Urinary bladder (tissue), 4 donors: ENCODE measurements at places on chromosomes 2 and 18.
A peak's percentile ranks its signal among the peaks of the same experiment; 100 is the strongest.

- no peak for DNase-seq
Observed at GRCh38 chr2:38097988-38098385, 22.0 kb upstream of the CYP1B1 start.

DNA sequence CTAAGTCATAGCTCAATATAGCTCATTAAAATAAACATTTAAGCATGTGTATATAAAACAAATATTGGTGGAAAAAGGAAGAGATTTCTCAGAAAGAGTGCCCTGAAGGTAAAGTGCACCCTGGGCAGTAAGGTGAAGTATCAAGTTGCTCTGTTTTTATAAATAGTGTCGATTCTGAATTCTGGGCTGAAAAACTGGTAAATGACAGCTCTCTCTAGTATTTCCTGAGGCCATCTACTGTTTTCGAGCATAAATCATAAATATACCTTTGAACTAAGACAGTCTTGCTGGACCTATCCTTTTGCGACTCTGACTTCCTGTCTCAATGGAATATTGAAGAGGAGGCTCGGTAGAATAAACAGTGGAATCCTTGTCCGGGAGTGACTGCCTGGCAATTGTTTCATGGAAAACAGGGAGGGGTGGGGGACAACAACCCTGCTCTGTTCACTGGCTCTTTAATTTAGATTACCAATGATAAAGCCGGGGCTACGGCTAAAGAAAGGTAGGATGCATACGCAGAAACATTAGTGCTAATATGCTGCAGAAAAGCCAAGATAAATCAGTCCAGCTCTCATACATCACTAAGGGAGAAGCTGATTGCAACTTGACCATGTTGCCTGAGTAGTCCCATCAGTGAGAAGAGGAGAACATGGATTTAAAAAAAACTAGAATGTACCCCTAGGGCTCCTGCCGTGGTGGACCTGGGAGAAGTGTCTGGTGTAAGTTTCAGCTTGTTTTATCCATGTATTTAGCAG is 124.1 kb downstream of the RAPGEF4 start:
- DNase-seq, result no peak

GRCh38 chr18:56382541-56382940 is 255.9 kb downstream of the TXNL1 start:
- DNase-seq, result no peak

- DNase-seq, result no peak
Observed at GRCh38 chr2:85458601-85459563, 40.4 kb downstream of the SH2D6 start.

DNA sequence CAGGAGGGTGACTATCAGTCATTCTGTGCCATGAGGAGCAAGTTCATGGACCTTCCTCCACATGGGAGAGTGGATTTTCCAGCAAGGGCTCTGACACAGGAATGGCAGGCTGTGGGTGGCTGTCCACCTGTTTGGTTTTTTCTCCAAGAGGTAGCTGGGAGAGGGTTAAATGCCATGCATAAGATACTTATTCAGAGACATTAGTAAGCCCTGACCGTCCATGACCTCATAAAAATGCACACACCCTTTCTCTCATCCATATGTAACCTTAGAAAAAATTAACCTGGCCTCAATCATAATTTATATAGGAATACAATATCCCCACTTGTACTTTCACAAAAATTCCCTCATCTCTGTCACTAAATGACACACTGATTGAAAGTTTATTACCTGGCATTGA is 51.3 kb downstream of the NPPC start:
- no peak for DNase-seq

DNA sequence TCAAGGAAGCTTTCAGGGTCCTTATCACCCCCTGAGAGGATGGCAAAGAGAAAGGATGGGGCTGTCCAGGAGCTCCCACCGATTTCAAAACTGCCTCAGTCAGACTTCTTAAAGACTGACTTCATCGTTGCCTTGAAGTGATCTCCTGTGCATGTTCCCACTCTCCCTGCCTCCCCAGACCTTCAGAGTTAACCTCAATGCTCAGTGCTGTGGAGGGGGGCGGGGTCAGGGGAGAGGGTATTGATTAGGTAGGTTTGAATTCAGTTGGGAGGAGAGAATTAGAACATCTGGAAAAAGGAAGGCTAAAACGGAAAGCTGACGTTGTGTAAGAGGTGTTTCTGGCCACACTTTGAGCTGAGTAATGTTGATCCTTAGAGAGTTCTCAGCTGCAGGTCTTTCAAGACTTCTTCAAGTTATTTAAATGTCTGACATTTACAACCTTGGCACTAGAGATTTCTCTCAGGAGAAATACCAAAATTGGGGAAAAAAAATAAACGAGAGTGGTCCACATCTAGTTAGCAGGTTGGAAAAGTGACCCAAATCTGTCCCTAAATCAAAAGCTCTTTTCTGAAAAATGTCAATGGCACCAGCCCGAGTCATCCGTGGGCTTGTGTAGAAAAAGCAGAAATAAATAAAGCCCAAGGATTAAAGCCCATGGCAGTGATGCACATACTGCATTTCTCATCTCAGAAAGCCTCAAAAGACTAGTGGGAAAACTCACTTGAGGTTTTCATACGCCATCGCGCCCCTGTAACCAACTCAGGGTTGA is 134.7 kb upstream of the EPAS1 start:
- DNase-seq, result no peak

DNA sequence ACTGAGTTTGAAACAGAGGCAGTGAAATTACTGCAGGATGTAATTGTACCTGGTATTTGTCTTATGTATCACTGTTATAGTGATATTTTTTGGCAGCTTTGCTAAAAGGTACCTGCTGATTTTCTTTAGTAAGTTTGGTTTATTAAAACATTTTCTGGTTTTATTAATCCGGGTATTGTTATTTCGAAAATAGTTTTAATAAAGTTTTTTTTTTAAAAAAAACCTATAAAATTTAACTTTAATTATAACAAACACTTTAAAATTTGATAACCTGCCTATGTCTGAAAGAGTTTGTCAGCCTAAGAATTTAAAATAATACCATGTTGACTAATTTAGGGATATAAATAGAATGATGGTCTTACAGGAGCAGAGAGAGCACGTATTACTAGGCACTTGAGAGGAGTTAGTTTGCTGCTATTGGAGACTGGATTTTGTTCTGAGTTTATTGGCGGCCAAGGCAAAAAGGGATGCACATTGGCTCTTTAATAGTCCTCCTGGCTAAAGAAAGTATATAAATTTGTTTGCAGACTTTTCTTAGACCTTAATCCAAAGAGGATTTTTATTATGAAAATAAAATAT is 12.1 kb downstream of the EHBP1 start:
- no peak for DNase-seq

DNA sequence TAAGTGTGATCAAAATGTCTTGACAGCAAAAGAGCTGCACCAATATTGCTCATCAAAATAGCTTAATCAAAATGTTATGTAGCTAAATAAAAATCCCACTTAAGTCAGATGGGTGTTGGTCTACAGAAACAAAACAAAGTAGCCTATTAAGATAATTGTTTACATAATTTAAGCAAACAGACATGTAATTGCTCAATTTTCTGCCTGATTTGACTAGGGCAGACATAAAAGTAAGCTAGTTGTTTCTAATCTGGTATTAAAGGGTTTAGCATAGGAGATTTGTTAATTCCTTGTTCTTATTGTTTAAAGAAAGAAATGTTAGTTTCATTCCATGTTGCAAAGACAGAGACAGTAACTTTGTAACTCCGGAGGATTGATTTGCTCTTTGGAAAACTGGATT is 11.5 kb upstream of the FEZ2 start:
- DNase-seq, result no peak

DNA sequence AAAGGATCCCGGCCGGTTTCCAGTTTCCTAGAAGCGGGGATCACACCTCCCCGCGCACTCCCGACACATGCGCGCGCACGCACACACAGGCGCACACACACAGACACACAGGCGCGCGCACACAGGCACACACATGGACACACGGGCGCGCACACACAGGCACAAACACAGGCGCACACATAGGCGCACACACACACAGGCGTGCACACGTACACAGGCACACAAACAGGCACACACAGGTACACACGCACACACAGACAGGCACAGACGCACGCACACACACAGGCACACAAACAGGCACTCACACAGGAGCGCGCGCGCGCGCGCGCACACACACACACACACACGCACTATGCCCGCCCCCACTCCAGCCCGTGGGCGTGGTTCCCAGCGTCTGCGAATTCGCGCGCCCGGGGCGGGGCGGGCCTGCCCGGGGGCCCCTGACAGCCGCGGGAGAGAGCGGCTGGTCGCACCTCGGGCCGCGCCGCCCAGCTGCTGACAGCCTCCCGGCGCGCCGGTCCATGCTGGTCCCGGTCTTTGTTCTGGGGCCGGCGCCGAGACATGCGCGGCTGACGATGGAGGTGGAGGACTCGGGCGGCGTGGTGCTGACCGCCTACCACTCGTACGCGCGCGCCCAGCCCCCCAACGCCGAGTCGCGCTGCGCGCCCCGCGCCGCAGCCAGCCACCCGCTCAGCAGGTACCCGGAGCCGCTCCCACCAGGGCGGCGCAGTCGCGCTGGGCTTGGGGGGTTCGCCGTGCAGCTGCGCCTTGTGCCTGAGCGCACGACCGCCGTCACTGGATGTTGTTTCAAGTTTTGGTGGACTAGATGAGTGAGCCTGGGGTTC is at the start of gene ARHGAP28:
Gene ARHGAP28, plus strand, starts transcription at position 470 of the 845 bp plus-strand sequence. Its CDS starts 106 bp downstream, at position 576.
- DNase-seq, result peak; percentile 91

DNA sequence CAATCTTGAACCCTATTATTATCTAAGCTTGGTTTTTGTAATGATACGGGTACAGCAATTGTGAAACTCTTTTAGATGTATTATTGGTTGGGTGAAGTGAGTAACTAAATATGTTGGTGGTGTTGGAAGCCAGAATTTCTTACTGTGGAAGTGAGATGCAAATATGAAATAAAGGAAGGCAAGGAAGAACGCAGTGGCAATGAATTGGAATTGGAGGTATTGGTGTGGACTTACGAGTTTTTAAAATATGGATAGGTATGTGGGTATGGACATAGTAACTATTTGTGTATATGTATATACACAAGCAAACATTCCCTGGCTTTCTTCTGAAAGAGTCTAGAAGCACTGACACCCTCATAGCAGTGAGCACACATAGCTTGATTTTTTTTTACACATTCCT is 105.8 kb downstream of the RAB3GAP1 start:
- DNase-seq, result no peak

DNA sequence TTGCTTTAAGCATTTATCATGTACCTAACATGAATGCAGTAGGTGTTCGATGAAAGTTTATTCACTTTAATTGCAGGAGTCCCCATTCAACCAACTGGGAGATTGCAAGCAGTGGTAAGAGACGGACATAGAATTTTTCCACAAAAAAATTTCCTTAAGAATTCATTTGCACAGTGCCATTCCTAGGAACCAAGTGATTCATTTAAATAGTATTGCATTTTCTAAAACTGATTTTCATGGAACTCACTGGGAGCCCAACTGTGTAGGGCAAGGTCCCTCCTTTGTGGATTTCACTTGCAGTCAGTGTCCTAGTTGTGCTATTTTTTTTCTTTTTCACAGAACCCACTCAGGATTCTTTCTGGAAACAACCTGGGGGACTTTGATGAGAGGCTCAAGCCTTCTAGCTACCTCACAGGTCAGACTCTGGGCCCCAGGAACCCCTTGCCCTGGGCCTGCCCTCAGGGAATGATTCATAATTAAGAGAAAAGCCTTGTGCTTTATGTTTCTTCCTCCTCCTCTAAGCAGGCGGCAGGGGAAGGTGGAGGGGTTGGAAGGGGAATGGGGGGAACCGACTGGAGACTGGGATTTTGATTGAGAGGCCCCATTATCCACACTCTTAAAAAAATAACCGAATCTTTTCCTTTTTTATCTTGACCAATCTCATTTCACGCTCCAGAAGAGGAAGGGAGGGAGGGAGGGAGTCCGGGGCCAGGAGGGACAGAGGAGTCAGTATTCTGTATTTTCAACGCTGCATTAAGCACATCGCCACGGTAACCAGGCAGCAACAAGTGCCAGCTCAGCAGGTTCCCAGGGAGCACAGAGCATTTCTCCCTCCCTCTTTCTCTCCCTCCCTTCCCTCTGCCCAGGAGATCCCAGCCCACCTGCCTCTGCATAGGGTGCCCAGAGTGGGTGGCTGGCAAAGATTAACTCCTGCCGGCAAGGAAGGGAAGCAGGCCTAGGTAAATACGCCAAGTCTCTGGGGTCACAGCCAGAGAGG is 51.8 kb downstream of the PSD4 start:
- DNase-seq, result no peak

- no peak for DNase-seq
Observed at GRCh38 chr2:62208758-62209114, 12.8 kb downstream of the B3GNT2 start.

- DNase-seq, result no peak
Observed at GRCh38 chr2:106057206-106057605, 136.9 kb downstream of the UXS1 start.

DNA sequence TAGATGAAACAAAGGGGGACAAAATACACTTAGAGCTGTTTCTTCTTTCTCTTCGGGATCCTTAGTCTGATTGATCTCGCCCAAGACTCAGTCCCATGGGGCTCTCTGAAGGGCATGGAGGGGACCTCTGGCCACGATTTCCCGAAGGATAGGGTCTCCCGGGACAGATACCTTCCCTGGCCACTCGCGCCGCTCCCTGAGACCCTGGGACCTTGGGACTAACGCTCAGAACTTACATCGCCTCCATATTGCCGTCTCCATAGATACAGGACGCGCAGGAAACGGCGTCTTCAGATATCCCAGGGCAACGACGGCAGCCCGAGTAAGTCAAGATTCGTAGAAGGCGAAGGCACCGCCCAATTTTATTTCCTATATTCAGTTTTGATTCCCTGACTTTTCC is at the start of gene CFAP65:
Gene CFAP65, minus strand, starts transcription at position 265 of the 400 bp plus-strand sequence. CDS start 2,468 bp downstream, outside the sequence.
- DNase-seq, result no peak

GRCh38 chr18:1653873-1654272 is 749.2 kb downstream of the ADCYAP1 start:
- no peak for DNase-seq

GRCh38 chr18:79545736-79546171 is 133.8 kb upstream of the CTDP1 start:
- DNase-seq, result no peak

DNA sequence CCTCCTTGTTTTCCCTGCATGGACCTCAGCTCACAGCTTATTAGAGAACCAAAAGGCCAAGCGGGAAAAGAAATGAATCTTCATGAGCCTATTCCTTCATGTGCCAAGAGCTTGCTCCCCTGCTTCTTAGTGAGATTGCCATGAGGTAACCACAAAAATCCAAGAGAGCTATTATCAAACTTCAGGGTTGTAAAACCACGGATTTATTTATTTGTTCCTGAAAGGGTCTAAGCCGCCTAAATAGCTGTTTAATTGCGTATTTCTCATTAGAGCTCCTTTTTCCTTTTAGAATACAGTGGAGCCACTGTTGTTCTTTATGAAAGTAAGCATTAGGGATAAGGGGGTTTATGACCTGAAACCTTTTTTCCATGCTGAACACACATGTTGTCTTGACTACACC is 58.0 kb downstream of the SRD5A2 start:
- peak; percentile 32 for DNase-seq

DNA sequence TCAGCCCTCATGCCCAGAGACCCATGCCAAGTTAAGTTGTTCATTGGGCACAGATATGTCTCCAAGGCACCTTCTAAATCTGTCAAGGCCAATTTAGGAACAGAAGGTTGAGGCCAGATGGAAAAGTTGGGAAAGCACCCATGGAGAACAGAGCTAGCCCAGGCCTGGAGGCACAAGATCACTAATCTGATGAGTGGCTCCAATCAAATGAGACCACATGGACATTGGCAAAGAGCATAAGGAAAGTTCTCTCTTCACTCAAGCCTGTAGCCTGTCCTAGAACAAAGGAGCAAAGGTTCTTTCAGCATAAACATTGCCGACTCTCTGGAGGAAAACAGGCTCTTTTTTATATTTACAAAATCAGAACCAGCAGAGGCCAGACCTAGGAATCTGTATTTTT is 154.8 kb downstream of the RNF152 start:
- DNase-seq, result no peak
